ENCODE measurements at places on chromosomes 6 and 20.

- DNase-seq, result no peak
Measured at GRCh38 chr6:156887623-156888269, 110.6 kb downstream of the ARID1B start.

DNA sequence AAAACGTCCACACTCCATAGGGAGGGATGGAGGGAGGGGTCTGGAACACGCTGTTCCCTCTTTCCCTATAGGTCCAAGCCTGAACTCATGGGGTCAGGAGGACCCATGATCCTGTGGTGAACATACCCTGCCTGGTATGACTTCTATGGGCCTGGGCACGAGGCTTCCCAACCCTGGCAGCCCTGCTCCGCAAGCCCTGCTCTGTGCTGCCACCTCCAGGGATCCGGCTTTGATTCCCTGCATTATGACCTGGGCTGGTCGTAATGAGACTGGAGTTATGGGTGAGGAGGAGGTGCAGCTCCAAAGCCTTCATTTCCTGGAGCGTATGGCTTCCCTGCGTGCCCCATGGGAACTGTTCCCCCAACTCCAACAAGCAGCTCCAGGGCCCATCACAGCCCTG, 54.9 kb downstream of the CDH22 start:
- no peak for DNase-seq

DNA sequence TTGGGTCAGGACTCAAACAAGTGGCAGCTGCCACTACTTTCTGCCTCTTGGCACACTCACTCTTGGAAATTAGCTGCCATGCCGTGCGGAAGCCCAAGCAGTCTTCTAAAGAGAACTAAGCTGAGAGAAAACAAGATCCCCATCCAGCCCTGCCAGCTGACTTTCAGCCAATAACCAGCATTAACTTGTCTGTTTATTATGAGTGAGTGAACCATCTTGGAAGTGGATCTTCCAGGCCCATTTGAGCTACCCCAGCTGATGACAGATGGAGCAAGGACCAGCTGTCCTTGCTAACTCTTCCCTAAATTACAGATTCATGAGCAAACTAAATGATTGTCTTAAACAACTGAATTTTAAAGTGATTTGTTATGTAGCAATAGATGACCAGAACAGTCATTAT, 73.9 kb upstream of the RBM24 start:
- DNase-seq, result no peak

- no peak for DNase-seq
Measured at GRCh38 chr20:48194583-48194982, 409.3 kb upstream of the SULF2 start.

- no peak for DNase-seq
Measured at GRCh38 chr6:47759364-47759763, 22.5 kb upstream of the OPN5 start.

DNA sequence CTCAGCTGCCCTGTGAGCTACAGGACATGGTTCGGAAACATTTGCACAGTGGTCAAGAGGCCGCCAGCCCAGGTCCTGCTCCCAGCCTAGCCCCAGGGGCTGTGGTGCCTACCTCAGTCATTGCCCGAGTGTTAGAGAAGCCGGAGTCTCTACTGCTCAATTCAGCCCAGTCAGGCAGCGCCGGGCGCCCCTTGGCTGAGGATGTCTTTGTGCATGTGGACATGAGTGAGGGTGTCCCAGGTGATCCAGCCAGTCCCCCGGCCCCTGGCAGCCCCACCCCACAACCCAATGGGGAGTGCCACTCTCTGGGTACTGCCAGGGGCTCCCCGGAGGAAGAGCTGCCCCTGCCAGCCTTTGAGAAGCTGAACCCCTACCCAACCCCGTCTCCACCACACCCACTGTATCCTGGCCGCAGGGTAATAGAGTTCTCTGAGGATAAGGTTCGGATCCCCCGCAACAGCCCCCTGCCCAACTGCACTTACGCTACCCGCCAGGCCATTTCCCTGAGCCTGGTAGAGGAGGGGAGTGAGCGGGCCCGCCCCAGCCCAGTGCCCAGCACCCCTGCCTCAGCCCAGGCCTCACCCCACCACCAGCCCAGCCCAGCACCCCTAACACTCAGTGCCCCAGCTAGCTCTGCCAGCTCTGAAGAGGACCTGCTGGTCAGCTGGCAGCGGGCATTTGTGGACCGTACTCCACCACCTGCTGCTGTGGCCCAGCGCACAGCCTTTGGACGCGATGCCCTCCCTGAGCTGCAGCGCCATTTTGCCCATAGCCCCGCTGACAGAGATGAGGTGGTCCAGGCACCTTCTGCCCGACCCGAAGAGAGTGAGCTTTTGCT, 5.2 kb downstream of the LRRC73 start:
- DNase-seq, result no peak

- no peak for DNase-seq
Measured at GRCh38 chr6:11006061-11006460, 38.0 kb downstream of the ELOVL2 start.

DNA sequence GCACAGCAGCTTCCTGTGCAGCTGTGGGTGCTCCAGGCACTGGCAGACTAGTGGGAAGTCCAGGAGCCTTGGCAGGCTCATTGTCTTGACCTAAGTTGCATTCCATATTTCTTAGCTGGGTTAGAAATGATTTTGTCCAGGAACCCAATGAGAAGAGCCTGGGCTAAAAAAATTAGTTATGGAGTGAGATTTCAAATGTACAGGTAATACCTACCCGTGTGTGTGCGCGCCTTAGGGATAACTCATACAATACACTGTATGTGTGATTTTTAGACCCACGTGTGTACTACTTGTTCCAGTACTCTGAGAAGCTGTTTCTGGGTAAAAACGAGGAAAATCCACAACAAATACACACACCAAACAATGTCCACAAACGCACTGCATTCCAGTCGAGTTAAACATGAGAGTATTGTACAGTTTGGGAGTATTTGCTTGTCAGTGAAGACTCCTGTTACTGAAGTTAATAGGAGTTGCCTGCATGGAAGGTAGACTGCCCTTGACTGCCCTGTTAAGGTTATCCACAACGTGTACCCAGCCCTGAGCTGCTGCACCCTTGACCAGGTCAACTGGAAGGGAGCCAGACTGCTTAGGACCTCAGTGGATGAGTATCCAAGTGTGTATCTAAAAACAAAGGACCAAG, 1.4 kb downstream of the PAQR8 start:
- DNase-seq, result no peak

Data from cortex of kidney (tissue), 1 donor.